ENCODE measurements at places on chromosomes 11 and 22.

- DNase-seq, result no peak
Measured at GRCh38 chr22:17149076-17149815, 9.8 kb downstream of the HDHD5 start.

GRCh38 chr11:4118107-4118506 lies 23.5 kb downstream of the RRM1 start:
- no peak for DNase-seq

DNA sequence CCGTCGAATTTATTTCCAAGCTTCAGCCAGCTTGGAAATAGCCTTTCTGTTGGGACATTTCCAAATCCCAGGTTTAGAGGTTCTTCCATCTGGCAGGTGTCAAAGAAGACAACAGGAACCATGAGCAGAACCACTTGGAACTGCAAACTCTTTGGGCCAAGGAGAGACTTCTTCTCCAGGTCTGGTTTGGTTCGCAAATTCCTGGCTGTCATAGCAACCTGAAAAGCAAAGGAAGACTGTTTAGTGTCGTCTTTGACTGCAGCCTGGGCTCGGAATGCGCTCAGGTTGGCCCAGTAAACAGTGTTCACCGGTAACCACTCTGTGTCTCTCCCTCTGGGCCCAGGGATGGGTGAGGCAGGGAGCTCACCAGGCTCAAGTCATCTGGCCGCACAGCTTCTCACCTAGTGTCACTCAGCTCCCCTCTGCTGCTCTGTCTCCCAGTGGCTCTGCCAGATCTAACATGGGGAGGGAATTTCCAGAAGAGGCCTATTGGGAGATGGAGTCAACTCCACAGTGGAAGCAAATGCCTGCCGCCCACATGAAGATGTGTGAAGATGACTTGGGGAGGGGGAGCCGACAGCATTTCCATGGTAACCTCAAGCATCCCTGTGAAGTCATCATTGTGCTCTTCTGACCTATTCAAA lies 11.9 kb upstream of the CLMP start:
- no peak for DNase-seq

DNA sequence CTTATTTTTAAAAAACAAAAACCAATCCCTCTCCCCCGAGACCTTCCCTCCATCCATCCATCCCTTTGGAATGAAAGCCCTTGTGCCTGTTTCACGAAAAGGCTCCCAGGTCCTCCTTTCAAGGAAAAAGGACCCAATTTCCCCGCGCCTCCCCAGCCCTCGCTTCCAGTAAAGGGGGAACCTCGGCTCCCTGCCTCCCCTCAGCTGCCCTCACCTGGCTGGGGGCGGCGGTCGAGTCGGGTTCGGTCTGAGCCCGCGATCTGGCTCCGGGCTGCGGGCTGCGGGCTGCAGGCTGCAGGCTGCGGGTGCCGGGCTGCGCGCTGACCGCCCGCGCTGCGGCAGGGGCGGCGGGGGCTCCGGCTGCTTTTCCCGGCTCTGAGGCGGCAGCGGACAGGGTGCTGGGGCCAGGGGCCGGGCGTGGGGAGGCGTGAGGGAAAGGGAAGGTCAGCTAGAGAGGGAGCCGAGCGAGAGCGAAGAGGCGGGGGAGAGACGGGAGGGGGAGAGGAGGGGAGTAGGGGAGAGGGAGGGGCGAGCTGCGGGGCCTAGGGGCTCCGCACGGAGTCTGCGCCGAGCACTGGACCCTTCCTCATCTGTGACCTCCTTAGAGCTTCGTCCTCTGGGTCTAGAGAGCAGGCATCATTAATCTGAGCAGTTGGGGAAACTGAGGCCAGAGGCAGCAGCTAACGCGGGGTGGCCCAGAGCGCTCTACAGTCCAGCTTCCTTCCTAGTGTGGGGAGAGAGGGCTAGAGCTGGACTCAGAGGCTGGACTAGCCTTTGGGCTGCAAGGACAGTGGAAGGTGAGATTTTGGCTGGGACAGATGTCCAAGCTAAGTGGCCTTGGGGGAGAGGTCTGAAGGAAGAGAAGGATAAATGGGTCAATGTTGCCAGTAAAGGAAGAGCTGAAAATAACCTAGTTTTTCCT lies at the start of gene C1QTNF4:
Gene C1QTNF4 (minus strand): TSS at position 478 of the 922 bp plus-strand sequence. CDS start 3,601 bp downstream, outside the sequence.
- DNase-seq, result peak; percentile 46

DNA sequence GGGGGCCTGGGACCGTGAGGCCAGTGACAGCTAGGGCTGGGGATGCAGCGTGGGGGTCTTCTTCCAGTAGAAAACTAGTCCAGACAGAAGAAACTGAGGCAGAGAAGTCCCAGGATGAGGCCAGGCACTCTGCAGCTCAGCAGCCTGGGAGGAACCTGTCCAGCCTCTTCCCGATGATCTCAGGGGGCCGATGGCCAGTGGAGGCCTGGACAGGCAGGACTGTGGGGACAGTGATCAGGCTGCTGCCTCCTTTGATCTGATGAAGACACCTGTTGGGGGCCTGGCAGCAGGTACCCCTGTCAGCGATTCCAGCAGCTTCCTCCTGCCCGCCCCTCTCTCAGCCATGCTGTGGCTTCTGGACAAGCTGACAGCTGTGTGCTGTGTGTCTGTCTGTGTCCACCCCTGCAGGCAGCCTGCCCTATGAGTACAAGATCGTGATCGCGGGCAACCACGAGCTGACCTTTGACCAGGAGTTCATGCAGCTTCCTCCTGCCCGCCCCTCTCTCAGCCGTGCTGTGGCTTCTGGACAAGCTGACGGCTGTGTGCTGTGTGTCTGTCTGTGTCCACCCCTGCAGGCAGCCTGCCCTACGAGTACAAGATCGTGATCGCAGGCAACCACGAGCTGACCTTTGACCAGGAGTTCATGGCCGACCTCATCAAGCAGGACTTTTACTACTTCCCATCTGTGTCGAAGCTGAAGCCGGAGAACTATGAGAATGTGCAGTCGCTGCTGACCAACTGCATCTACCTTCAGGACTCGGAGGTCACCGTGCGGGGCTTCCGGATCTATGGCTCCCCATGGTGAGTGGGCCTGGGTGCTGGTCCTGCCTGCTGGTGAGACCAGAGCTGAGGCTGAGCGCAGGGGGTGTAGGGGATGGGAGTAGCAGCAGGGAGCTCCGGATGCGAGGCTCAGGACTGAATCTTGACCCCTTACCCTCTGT lies 62.6 kb downstream of the MPPED1 start:
- no peak for DNase-seq

- no peak for DNase-seq
Measured at GRCh38 chr11:116910378-116910777, 73.0 kb upstream of the APOA1 start.

DNA sequence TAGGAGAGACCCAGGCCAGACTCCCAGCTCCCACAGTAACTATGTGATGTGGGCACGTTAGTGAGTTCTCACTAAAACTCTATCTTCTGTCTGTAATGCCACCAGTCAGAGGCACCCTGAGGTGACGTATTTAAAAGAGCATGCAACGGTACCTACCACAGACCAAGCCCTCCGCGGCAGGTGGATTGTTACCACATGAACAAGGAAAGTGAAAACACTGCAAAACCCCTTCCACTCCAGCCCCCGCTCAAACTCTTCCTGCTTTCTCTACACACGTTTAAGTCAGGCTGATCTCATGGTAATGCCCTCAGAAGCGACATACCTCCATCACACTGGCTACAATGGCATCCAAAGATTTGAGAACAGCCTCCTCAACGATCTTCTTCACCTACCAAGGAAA lies 36.7 kb downstream of the SERPIND1 start:
- no peak for DNase-seq

- peak; percentile 79 for DNase-seq
Measured at GRCh38 chr22:37409459-37410050, 17.7 kb downstream of the ELFN2 start.

DNA sequence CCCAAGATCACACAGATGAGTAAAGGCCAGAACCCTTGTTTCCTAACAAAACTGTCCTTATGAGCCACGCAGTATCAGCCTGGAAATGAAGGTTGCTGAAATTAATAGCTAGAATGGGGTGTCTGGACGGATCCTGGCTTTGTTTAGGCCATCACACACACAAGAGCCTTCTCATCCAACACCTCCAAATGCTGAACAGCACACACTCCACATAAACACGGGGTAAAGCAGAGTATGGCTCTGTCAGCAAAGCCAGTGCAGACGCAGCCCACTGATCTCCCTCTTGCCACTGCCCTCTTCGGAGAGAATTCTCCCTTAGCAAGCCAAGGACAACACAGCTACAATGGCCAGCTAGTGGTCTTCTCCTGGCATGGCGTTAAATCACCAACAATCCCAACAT lies 392.6 kb upstream of the SYN3 start:
- DNase-seq, result no peak

- peak; percentile 92 for DNase-seq
Measured at GRCh38 chr11:94675239-94675638, 92.9 kb upstream of the AMOTL1 start.

- DNase-seq, result no peak
Measured at GRCh38 chr11:8066036-8066910, 14.7 kb upstream of the TUB start.

DNA sequence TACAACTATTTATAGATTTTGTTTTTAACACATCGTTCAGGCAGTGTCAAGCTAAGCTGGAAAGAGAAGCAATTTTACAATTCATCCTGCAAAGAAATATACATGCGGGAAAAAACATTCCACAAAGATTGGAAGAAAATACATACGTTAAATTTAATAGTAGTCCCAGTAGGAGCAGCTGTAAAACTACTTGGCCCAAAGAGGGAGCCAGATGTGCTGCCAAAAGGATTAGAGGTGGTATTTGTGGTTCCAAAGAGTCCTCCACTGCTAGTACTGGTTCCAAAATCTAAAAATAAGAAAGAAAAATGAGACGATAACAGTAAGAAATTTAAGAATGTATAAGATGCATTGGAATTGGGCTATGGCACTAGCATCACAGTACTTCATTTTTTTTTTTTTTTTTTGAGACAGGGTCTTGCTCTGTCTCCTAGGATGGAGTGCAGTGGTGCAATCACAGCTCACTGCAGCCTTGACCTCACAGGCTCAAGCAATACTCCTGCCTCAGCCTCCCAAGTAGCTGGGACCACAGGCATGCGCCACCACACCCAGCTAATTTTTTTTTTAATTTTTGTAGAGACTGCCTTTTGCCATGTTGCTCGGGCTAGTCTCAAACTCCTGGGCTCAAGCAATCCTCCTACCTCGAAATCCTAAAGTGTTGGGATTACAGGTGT lies 21.5 kb downstream of the NUP98 start:
- no peak for DNase-seq

DNA sequence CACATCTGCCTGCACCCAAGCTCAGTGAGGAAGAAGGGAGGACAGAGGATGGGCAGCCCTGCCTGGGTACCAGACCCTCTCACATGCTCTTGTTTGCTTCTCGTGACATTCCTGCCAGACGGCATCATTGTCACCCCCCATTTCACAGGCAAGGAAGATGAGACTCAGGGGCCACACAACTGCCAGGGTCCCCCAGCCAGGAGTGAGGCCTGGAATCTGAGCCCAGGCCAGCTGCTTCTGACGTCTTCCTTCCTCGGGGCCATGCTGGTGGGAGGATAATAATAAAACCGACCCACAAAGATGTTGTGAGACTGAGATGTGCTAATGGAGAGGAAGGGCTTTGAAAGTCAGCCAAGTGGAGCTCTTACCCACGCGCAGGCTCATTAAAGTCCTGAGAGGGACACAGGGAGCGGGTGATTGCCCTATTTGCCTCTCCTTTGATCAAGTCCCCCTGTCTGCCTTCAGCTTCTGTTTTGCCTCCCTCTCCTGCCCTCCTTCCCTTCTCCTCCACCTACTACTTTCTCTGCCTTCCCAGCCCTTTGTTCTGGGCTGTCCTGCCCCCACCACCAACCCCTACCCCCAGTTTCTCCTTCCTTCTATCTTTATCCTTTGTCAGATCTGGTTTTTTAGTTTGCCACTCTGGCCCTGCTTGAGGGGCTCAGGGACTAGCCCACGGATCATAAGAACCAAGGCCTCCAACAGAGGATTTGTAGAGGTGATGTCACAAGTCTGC lies 62.7 kb downstream of the MCM5 start:
- peak; percentile 47 for DNase-seq

- DNase-seq, result no peak
Measured at GRCh38 chr11:15828215-15828853, 528.0 kb downstream of the SOX6 start.

GRCh38 chr11:120335556-120335907 lies 681 bp upstream of the ARHGEF12 start:
- DNase-seq, result peak; percentile 84

DNA sequence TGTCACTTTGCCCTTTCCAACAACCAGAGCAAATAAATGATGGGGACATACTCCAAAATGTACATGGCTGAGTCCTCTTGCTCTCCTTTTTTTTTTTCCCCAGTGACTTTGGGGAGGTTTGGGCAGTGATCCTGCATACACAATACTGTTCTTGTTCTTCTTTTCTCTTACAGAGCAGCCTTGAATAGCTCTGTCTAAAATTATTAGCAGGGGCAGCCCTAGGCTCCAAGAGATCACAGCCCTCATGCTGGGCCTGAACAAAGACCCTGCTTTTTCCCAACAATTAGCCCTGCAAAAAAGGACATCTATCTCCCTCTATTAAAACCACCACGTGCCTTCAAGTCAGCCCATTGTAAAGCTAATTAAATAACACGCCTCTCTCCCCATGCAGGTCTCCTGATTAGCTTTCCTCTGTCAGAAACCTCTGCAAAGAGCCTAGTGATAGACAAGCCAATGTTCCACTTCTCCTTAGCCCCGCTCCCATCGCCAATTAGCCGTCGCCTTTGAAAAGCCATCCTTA lies 54.7 kb downstream of the ETS1 start:
- DNase-seq, result peak; percentile 99

DNA sequence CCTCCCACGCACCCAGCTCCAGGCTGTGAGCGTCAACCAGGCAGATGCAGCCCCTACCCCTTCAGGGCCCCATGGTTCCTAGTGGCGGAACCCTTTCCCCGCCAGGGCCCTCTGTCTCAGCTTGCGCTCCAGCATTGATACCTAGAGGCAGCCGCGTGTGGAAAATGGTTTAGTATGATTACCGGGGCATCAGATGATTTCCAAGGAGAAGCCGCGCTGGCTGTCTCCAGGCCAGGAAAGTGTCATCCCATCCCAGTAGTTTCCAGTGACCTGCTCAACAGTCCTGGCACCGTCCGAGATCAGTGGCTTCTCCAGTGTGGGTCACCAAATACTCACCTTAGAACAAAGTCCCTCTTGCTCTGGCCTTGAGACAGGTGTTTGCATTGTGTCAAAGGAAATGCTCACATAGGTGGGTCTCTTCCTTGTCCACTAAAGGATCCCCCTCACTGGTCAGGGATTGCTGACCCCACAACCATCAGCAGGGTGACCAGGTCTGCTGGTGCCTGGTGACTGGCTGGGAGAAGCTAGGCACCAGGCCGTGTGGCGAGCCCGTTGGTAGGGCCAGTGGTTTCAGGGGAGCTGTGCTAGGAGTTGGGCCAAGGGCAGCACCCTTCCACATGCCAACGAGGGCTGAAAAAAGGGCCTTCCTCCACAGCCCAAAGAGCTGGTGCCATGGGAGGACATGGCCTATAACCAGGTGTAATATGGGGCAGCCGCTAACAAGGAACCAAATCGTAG lies 109.4 kb downstream of the MORC2 start:
- DNase-seq, result no peak

Measured in NCI-H69 (cell line).